Left lung (tissue), 14 donors: ENCODE measurements at places on chromosomes 5 and 9. TPM values are rescaled to one million over a fixed set of nuclear protein-coding genes. Genes with fewer than 3 reads are reported as not detected.

DNA sequence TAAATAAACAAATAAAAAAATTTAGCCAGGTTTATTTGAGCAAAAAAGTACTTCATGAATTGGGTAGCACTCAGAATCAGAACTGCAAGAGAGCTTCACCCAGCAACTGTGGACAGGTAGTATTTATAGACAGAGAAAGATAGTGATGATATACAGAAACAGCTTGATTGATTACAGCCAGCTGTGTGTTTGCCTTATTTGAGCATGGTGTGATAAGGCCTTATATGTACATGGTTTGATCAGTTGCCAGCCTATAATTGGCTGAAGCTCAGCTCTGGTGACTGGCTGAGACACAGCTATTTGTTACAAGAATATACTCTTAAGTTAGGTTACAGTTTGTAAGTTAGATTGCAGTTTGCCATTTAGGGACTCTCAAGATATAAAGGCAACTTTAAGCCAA is 34.3 kb upstream of the ARL15 start:
- DNase-seq = no peak
- H3K4me3 ChIP-seq = no peak overlapping the region
- H3K27ac ChIP-seq = no peak overlapping the region
- no peaks in the 10 kb centered on the region for H3K27me3 ChIP-seq

DNA sequence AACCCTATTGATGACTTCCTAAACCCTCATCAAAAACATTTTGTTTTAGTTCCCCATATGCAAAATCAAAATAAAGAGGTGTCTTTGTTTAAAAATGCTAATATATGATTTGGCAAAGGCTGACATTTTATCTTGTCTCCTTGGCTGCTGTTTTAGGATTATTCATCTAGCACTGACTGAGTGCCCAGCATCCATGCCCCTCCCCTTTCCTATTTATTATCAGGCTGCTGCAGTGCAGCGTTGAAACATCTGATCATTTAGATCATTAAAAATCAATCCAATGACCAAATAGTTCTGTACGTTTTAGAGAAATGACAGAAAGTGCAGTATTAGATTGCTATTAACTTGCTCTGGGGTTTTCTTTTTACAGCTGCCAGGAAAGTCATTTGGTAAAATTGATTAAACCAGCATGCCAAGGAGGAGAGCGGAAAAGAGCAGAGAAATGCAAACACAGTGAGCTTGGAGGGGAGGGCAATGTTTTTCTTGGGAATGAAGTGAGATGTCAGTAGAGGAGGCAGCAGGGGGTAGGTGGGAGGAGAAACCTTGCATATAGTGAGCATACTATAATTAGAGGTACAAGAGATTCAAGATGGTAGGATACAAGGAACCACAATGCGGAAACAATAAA is 286.3 kb downstream of the PDE4D start:
- DNase-seq = no peak
- H3K4me3 ChIP-seq = no peak overlapping the region
- no peaks in the 10 kb centered on the region for H3K36me3 ChIP-seq
- H3K27me3 ChIP-seq = no peaks in the 10 kb centered on the region

- H3K27ac ChIP-seq = no peak overlapping the region
- no peak overlapping the region for H3K4me3 ChIP-seq
- H3K4me1 ChIP-seq = no peaks in the 10 kb centered on the region
- no peak for DNase-seq
These were observed 141.9 kb upstream of the ANKRD55 start for GRCh38 chr5:56375011-56375410.

- H3K27ac ChIP-seq = no peak overlapping the region
- H3K4me1 ChIP-seq = no peaks in the 10 kb centered on the region
- no peak for DNase-seq
- H3K4me3 ChIP-seq = no peak overlapping the region
- H3K36me3 ChIP-seq = no peaks in the 10 kb centered on the region
These were observed 8.8 kb upstream of the PRDM6 start for GRCh38 chr5:123080215-123080614.

GRCh38 chr9:78073722-78074121 is 42.1 kb upstream of the GNAQ start:
- no peaks in the 10 kb centered on the region for H3K36me3 ChIP-seq
- H3K4me3 ChIP-seq = no peak overlapping the region
- peaks cover 15% of the 10 kb centered on the region for H3K4me1 ChIP-seq
- no peak for DNase-seq

DNA sequence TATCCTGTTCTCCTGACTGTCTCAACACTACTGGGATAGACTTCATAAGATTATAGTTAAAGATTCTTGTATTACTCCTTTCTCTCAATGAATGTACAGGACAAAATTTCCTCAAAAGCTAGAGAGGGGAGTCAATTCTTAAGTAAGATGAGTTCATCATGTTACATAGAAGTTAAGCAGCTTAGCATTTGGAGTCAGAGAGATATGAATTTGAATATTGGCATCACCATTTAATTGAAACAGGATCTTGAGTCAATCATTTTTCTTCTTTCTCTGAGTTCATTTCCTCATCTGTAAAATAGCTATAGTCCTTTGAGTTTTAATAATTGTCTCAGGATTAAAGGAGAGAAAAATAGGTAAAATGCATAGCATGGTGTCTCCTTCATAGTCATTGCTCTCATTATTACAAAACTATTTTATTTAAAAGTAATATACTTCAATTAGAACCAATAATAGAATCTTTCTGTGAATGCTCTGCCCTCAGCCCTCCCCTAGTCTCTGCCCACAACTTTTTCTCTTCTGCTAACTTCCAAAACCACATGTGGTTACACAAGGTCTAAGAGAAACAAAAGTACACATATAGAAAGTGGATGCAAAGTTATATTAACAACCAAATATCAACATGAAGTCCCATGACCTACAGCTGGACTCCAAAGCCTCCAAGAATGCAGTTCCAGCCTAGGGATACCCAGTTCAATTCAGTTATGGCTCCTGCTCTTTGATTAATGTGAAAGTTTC is 265.6 kb downstream of the TLE1 start:
- H3K4me1 ChIP-seq = no peaks in the 10 kb centered on the region
- H3K27ac ChIP-seq = no peak overlapping the region
- no peak for DNase-seq

- H3K4me3 ChIP-seq = no peak overlapping the region
- DNase-seq = peak; percentile 72
- H3K27ac ChIP-seq = no peak overlapping the region
- no peaks in the 10 kb centered on the region for H3K27me3 ChIP-seq
- H3K36me3 ChIP-seq = no peaks in the 10 kb centered on the region
These were observed 13.9 kb downstream of the DBH start for GRCh38 chr9:133650026-133650425.

GRCh38 chr5:150489360-150490295 is 18.3 kb upstream of the NDST1 start:
- no peaks in the 10 kb centered on the region for H3K36me3 ChIP-seq
- peak; percentile 54 for DNase-seq
- peak overlapping the region; percentile 93 for H3K27ac ChIP-seq
- H3K27me3 ChIP-seq = no peaks in the 10 kb centered on the region
- no peak overlapping the region for H3K4me3 ChIP-seq
- peaks cover 49% of the 10 kb centered on the region for H3K4me1 ChIP-seq

DNA sequence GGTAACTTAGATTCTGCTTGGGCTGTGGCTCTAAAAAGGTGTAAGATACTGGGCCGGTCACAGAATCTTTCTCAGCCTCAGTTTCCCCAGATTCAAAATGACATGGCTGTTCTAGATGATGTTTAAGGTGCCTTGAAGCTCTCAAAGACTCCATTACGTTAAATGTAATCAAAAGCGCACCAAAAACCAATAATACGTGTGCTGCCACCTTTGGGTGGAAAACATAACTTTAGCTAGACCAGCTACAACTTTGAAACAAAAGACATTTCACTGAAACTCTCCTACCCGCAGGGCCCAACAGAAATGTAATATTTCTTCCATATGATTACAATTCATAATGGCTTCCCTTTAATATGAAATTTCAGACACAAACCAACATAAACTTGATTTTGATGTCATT is 35.0 kb upstream of the PCSK5 start:
- peak; percentile 21 for DNase-seq
- no peaks in the 10 kb centered on the region for H3K36me3 ChIP-seq
- no peak overlapping the region for H3K27ac ChIP-seq
- H3K4me3 ChIP-seq = no peak overlapping the region

FOXD4L3 gene
- total RNA-seq = not detected

TNFSF15 gene
- total RNA-seq = 11.5 TPM

PRDM12 gene
- not detected for total RNA-seq
